ENCODE measurements at places on chromosomes 5 and 9. TPM values are rescaled to one million over a fixed set of nuclear protein-coding genes. Genes with fewer than 3 reads are reported as not detected.

DNA sequence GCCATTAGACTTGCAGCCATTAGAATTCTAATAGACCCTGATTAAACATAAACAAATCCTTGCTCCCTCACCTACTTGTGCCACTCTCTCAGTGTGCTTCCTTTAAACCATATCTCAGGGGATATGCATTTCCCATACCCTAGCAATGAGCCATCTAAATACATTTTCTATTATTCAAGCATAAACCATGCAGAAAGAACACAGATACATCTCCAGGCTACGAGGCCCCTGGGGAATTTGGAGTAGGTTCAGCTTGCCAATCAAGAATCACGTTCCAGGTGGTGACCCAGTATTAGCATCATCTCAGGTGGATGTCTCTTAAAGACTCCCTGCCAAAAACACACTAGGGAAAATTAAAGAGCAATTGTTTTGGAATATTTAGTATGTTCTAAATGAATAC is 93.0 kb upstream of the CCL21 start:
- H3K4me1 ChIP-seq, result no peaks in the 10 kb centered on the region
- H3K36me3 ChIP-seq, result no peaks in the 10 kb centered on the region
- no peak for DNase-seq
- no peak overlapping the region for H3K4me3 ChIP-seq
- H3K27ac ChIP-seq, result no peak overlapping the region

DNA sequence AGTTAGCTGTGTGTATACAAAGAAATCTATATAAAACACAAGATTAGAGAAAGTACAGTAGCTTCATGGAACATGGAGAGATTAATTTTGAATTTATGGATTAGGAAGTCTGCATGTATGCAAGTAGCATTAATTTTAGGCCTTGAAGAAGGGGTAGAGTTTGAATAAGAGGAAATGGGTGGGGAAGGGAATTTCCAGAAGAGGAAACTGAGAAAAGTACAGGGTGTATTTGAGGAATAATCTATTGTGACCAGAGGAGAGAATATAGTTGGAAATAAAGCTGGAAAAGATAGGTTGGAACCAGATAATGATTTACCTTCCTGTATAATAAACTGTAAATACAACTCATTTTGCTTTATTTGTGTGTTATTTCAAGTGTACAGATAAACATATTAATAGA is 53.6 kb downstream of the CWC27 start:
- no peak overlapping the region for H3K4me3 ChIP-seq
- H3K4me1 ChIP-seq, result no peaks in the 10 kb centered on the region
- peaks cover 4% of the 10 kb centered on the region for H3K36me3 ChIP-seq
- no peak for DNase-seq
- no peak overlapping the region for H3K27ac ChIP-seq

DNA sequence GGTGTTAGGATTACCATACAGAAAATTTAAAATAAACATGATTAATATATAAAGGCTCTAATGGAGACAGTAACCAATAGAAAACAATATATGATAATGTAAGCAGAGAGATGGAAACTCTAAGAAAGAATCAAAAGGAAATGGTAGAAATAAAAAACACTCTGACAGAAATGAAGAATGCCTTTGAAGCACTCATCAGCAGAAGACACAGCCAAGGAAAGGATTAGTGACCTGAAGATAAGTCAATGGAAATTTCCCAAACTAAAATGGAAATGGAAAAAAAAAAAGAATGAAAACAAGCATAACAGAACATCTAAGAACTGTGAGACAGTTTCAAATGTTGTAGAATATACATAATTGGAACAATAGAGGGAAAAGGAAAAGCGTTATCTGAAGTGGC is 302.6 kb downstream of the DRD1 start:
- DNase-seq, result no peak
- H3K27me3 ChIP-seq, result peaks cover 2% of the 10 kb centered on the region
- peaks cover 3% of the 10 kb centered on the region for H3K36me3 ChIP-seq
- no peak overlapping the region for H3K27ac ChIP-seq
- no peak overlapping the region for H3K4me3 ChIP-seq
- H3K4me1 ChIP-seq, result no peaks in the 10 kb centered on the region

- H3K27ac ChIP-seq, result no peak overlapping the region
- DNase-seq, result no peak
- no peaks in the 10 kb centered on the region for H3K36me3 ChIP-seq
- H3K27me3 ChIP-seq, result no peaks in the 10 kb centered on the region
- no peak overlapping the region for H3K4me3 ChIP-seq
- no peaks in the 10 kb centered on the region for H3K4me1 ChIP-seq
These were observed 60.6 kb upstream of the MIER3 start for GRCh38 chr5:57012511-57012910.

DNA sequence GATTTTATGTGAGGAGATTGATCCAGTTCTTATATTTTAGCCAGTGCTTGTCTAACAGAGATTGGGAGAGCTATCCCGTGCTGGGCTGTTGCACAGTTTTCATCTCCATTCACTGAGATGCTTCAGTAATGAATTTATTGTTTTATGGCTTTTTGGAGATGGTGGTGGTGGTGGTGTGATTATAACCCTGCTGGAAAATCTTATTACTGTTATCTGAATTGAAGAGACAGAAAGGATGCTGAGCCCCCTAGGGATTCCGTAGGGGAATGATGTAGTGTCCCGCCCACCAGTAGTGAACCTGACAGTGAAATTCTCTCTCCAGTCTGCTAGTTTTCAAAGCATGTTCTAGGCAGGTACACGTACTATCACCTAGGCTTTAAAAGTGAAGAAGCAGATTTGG is 1.9 kb downstream of the RAI14 start:
- no peak for DNase-seq
- H3K27me3 ChIP-seq, result peaks cover 21% of the 10 kb centered on the region
- H3K36me3 ChIP-seq, result peaks cover 7% of the 10 kb centered on the region

DNA sequence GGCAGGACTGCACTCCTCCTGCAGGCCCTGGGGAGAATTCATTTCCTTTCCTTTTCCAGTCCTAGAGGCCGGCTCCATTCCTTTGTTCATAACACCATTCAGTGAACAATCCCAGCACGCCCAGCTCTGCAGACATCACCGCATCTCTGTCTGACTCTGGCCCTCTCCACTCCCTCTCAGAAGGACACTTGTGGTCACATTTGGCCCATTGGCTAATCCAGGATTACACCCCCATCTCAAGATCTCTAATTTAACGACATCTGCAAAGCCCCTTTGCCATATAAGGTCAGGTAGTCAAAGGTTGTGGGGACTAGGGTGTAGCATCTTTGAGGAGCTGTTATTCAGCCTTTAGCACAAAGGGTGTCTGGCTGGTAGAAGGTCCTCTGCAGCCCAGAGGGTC is 185.0 kb upstream of the DAP start:
- no peak overlapping the region for H3K4me3 ChIP-seq
- no peak for DNase-seq
- H3K27ac ChIP-seq, result peak overlapping the region; percentile 1
- no peaks in the 10 kb centered on the region for H3K27me3 ChIP-seq

- H3K27ac ChIP-seq, result peak overlapping the region; percentile 53
- no peaks in the 10 kb centered on the region for H3K27me3 ChIP-seq
- H3K36me3 ChIP-seq, result peaks cover 10% of the 10 kb centered on the region
These were observed 335.6 kb upstream of the CLINT1 start for GRCh38 chr5:158194561-158194976.

- H3K27me3 ChIP-seq, result no peaks in the 10 kb centered on the region
- H3K4me3 ChIP-seq, result peak overlapping the region; percentile 21
- H3K36me3 ChIP-seq, result no peaks in the 10 kb centered on the region
- no peak overlapping the region for H3K27ac ChIP-seq
- DNase-seq, result no peak
These were observed 4.0 kb downstream of the SNX30 start for GRCh38 chr9:112754578-112754977.

- no peak for DNase-seq
- H3K36me3 ChIP-seq, result peaks cover 3% of the 10 kb centered on the region
- peaks cover 53% of the 10 kb centered on the region for H3K27me3 ChIP-seq
- peaks cover 59% of the 10 kb centered on the region for H3K4me1 ChIP-seq
These were observed 3.0 kb downstream of the PCDH1 start for GRCh38 chr5:141875022-141875740.

GRCh38 chr5:543351-543750 is 19.1 kb upstream of the SLC9A3 start:
- no peaks in the 10 kb centered on the region for H3K36me3 ChIP-seq
- H3K27ac ChIP-seq, result no peak overlapping the region
- no peak for DNase-seq
- H3K4me1 ChIP-seq, result peaks cover 5% of the 10 kb centered on the region

DNA sequence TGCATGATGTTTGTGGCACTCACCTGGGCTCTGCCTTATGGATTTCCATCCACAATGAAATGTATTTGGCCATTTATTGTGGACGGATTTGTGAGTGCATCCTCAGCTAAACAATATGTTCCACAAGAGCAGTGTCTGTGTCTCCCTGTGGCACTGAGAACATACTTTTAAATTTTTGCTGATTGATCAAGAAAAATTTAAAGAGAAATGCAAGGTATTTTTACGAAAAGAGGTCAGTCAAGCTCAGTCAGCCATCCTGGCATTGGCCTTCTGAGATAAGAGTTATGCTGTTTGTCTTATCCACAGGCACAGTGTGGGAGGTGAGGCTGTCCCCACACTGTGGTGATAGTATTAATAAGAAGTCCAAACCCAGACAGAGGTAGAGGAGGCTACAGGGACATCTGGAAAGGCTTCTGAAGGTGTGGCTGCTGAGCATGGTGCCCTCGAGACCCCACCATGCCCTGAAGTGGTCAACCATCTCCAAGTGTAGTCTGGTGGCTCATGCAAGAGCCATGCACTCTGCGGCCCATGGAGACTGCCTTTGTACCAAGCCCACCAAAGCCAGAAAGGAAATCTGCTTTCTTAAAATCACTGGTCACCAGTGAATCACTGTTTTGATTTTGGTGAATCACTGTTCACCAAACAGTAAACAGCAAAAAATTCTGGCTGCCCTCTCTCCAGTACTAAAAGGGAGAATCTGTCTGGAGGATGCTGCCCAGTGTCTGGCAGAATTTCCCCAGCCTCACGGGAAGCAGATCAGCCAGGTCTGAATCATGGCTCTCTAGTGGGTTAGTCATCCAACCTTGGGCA is 28.8 kb downstream of the SPOCK1 start:
- H3K4me1 ChIP-seq, result peaks cover 9% of the 10 kb centered on the region
- no peaks in the 10 kb centered on the region for H3K36me3 ChIP-seq
- no peak overlapping the region for H3K27ac ChIP-seq
- H3K4me3 ChIP-seq, result no peak overlapping the region
- DNase-seq, result no peak
- peaks cover 14% of the 10 kb centered on the region for H3K27me3 ChIP-seq

DNA sequence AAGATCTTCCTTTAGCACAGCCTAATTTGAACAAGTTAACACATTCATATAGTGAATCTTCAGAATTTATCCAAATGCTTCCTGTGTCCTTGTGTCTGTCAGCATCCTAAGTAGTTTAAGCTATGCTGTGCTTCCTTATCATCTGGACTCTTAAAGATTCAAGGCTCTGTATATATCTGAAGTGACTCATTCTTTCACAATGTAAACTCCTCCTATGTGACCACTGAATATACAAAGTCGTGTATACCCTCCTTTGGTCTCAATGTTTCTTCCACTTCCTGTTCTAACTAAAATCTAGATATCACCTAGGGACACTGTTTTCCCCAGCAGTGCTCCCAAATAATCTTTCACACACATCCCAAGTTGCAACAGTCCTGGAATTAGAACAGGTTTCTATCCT is 935.7 kb upstream of the NUDT12 start:
- no peaks in the 10 kb centered on the region for H3K27me3 ChIP-seq
- no peak overlapping the region for H3K27ac ChIP-seq
- H3K4me1 ChIP-seq, result no peaks in the 10 kb centered on the region
- DNase-seq, result no peak

- H3K4me3 ChIP-seq, result no peak overlapping the region
- no peak for DNase-seq
- H3K27ac ChIP-seq, result no peak overlapping the region
- H3K36me3 ChIP-seq, result no peaks in the 10 kb centered on the region
These were observed 65.8 kb downstream of the RAD23B start for GRCh38 chr9:107348836-107349235.

DNA sequence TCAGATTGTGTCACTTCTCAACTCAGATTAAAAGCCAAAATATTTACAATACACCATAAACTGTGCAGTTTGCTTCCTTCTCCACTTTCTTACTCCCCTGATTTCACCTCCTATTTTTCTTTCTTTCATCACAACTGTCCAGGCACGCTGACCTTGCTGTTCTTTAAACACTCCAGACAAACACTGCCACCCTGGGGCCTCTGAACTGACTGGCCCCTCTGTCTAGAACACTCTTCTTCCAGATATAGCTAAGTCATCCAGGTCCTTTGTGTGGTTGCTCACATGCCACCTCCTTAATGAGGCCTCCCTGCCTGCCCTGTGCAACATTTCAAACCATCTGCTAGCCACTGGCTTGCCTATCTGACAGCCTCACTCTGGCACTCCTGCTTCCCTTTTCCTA is 46.6 kb downstream of the ATG10 start:
- DNase-seq, result peak; percentile 2
- no peaks in the 10 kb centered on the region for H3K27me3 ChIP-seq
- H3K4me3 ChIP-seq, result no peak overlapping the region
- peaks cover 15% of the 10 kb centered on the region for H3K36me3 ChIP-seq

- no peak overlapping the region for H3K27ac ChIP-seq
- peaks cover 3% of the 10 kb centered on the region for H3K27me3 ChIP-seq
- H3K4me1 ChIP-seq, result peaks cover 6% of the 10 kb centered on the region
- H3K4me3 ChIP-seq, result no peak overlapping the region
- H3K36me3 ChIP-seq, result no peaks in the 10 kb centered on the region
- DNase-seq, result no peak
These were observed 268.2 kb downstream of the MAST4 start for GRCh38 chr5:66864240-66864884.

DNA sequence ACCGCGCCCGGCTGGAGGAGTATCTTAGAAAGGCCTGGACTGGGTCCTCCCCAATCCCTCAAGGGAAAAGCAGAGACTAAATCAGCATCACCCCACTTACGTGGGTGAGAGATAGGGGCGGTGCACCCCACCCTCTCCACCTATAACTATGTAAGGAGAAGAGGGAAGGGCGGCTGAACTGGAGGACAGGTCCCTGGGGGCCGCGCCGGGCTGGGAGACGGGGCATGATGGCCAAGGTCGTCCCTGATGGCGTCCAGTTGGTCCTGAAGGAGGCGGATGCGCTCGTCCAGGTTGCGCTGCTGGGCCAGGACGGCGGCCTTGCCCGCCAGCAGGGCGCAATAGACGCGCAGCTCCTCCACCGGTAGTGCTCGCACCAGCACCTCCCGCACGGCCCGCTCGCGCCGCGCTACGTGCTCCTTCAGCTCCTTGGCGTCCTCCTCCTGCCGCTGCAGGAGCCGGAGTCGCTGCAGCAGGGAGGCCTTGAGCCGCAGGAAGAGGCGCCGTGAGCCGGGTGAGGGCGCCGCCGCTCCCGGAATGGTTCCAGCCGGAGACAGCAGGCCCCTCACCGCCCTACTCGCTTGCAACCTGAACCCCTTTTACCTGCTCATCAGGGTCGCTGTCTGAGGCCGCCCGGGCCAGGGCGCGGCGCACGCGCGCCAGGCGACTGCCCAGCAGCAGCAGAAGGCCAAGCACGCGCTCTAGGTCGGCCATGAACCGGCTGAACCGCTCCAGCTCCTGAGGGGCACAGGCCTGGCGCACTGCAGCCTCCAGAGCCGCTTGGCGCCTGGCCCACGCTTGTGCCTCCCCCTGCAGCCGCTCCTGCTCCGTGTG is 7.6 kb downstream of the SHROOM1 start:
- H3K27ac ChIP-seq, result no peak overlapping the region
- H3K36me3 ChIP-seq, result no peaks in the 10 kb centered on the region
- no peak for DNase-seq
- peaks cover 53% of the 10 kb centered on the region for H3K27me3 ChIP-seq

The CEMIP2 gene
- total RNA-seq, result 94.4 TPM

The UGT3A2 gene
- total RNA-seq, result 0.64 TPM

The NR2F1-AS1 gene
- total RNA-seq, result 53.1 TPM

The TRIM7 gene
- total RNA-seq, result not detected

The ACTBL2 gene
- total RNA-seq, result not detected

The GFI1B gene
- not detected for total RNA-seq

The CKMT2 gene
- total RNA-seq, result not detected

The SLC36A2 gene
- total RNA-seq, result not detected

The PDGFRB gene
- total RNA-seq, result 15.3 TPM
